ENCODE measurements at places on chromosomes 4 and X.
A peak's percentile ranks its signal among the peaks of the same experiment; 100 is the strongest.

- no peak for DNase-seq
Observed at GRCh38 chrX:25527156-25527555, 511.4 kb upstream of the ARX start.

GRCh38 chrX:16633754-16634153 lies 16.2 kb upstream of the S100G start:
- no peak for DNase-seq

DNA sequence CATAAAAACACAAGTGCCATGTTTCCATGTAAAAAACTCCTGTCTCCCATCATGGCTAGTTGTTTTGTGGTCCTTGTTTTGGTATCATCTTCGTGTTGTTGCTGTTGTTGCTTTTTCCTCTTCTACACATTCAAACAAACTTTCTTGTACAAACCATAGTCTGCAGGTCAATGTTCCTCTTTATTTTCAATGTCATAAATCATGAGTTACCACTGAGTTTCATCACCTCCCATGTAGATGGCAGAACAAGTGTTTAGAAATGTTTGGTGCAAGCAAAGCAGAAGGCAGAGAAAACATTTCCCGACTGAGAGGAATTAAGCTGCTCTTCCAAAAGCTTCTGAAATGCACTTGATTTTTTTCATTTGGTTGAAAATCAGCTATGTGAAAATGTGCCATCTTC lies 166.0 kb downstream of the ANTXR2 start:
- no peak for DNase-seq

GRCh38 chrX:135389717-135390116 lies 32.0 kb upstream of the SMIM10L2A start:
- no peak for DNase-seq

DNA sequence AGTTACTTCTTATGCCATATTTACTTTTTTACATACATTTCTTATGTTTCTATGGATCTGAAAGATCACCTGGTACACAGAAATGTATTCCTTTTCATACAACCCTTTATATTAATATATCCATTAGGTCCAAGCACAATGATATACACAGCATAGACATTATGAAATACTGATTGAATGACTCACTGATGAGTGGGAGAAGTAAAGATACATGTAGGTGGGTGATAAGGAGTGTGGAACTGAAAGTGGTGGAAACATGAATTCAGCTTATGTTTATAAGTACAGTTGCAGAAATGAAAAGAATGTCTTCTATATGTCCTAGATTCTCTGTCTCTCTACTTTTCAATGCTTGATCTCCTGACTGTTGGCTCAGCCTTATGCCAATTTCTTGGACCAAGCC lies 87.9 kb downstream of the YIPF7 start:
- no peak for DNase-seq

DNA sequence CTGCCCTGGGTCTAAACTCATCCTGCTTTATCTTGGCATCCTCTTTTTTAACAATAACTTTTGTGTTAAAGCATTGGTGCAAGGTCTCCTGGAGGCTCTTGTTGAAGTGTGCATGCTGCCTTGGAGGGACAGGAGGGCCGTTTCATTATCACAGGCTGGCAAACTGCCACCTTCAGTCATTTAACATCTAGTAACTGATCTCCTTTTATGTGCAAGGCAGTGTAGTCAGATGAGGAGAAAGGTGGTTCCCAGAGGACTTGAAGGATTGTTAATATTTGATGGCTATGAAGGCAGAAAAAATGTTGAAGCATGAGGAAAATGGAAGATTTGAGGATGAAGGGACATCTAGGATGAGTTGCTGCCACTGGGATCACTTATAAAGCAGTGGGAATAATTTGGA lies 439.4 kb downstream of the RAPGEF2 start:
- DNase-seq, result no peak

- DNase-seq, result no peak
Observed at GRCh38 chr4:14878681-14879080, 123.6 kb upstream of the CPEB2 start.

GRCh38 chr4:101345596-101346350 lies 1.6 kb downstream of the PPP3CA start:
- DNase-seq, result peak; percentile 52

- DNase-seq, result no peak
Observed at GRCh38 chr4:53128706-53129357, 237.0 kb downstream of the SCFD2 start.

DNA sequence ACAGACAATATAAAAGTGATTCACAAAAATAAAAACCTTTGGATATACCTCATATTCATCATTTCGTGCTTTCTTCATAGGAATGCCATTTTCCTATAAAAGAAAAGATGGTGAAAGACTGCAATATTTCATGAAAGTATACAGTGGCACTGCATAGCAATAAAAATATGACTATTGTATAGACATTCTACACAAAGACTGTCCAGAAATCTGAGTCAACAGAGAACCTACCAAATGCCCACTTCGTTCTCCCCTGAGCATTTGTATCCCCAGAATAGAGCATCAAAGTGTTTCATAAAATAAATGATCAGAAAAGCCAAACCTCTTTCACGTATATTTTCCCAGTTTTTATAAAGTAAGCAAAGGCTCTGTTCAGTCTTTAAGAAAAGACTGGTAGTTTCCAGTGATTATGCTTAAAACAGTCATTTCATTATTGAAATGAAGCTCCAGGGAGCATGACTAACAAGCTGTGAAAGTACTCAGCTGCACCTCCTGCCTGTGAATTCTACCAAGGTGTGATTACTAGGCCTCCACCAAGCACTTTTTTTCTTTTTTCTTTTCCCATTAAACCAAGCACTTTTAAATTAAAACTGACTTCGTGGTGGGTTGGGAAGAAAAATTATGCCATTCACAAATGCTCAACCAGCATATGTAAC lies 20.2 kb downstream of the PPA2 start:
- DNase-seq, result no peak

- no peak for DNase-seq
Observed at GRCh38 chr4:172543249-172543648, 625.4 kb upstream of the GALNT7 start.

DNA sequence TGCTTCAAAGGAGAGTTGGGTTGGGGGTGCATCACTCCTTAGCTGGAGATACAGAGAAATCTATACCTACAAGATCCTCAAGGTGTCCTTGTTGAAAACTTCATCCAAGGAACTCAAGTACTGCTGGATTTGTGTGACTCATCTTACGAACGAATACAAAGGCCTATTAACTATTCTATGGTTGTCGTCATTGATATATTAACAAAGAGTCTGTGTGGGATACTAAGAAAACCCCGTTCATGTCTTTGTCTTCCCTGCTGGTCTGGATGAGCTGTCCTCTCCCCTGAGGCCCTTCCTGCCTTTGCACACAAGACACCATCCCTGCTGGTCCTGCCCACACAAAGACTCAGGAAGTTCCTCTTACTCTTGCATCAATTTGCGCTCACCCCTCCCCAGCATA lies 54.9 kb upstream of the IRF2 start:
- no peak for DNase-seq

- no peak for DNase-seq
Observed at GRCh38 chr4:73613130-73613529, 7.1 kb downstream of the RASSF6 start.

- no peak for DNase-seq
Observed at GRCh38 chr4:127822430-127822829, 40.3 kb downstream of the HSPA4L start.

DNA sequence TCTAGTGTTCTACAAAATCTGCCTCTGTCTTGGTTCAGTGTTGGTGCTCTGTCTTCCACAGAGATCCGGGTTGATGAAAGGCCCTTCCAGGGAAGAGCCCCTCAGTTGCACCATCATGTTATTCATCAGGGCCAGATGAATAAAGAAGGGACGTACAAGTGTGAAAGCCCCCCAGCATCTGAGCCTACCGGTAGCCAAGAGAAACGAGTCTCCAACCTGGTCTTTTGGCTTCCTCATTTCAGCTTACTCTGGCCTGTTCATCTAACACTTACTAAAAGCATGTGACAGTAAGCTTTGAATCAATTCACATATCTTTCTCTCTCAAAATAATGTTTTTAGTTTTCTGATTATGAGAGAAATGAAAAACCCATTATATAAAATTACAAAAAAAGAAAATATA lies 19.2 kb downstream of the MEPE start:
- no peak for DNase-seq

DNA sequence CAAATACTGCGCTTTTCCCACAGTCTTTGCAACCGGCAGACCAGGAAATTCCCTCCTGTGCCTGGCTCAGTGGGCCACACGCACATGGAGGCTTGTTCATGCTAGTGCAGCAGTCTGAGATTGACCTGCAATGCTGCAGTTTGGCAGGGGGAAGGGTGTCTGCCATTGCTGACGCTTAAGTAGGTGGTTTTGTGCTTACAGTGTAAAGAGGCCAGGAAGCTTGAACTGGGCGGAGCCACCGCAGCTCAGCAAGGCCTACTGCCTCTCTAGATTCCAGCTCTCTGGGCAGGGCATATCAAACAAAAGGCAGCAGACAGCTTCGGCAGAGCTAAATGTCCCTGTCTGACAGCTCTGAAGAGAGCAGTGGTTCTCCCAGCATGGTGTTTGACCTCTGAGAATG lies 390.5 kb upstream of the TECRL start:
- no peak for DNase-seq

DNA sequence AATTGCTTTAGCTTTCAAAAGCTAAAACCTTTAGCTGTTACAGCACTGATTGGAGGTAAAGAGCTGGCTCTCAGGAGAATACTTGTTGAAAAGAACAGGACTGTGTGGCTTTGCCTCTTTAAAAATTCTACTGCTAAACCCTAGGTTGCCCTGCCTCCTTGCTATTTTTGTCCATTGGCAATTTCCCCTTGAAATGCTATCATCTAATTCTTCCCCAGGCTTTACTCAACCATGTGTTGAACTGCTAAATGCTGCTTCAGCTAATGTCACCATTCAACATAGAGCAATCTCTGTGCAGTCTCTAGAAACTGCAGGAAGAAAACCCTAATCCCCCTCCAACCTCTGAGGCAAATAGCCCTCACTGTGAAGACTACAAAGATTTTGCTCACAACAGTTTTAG lies 203.7 kb upstream of the ARX start:
- no peak for DNase-seq

GRCh38 chr4:3765271-3766035 lies 732 bp upstream of the ADRA2C start:
- DNase-seq, result peak; percentile 21

- DNase-seq, result no peak
Observed at GRCh38 chrX:154751669-154752271, 893 bp upstream of the GAB3 start.

DNA sequence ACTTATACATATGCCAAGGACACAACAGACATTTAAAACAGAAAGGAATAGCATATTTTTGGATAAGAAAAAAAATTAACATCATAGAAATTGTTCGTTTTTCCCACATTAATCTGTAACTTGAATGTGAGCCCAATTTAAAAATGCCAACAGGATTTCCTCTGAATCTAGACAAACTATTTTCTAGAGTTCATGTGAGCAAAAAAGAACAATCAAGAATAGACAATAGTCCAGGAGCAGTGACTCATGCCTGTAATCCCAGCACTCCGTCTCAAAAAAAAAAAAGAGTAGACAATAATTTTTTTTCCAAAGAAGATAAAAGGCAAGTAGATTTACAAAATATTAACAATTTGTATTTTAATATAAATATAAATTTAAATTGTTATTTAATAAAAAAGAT lies 73.7 kb upstream of the DUSP21 start:
- DNase-seq, result no peak
